ENCODE measurements at places on chromosomes 3 and 15.
A peak's percentile ranks its signal among the peaks of the same experiment; 100 is the strongest.

GRCh38 chr3:149575213-149575960 lies 82.4 kb downstream of the WWTR1 start:
- no peak for DNase-seq

DNA sequence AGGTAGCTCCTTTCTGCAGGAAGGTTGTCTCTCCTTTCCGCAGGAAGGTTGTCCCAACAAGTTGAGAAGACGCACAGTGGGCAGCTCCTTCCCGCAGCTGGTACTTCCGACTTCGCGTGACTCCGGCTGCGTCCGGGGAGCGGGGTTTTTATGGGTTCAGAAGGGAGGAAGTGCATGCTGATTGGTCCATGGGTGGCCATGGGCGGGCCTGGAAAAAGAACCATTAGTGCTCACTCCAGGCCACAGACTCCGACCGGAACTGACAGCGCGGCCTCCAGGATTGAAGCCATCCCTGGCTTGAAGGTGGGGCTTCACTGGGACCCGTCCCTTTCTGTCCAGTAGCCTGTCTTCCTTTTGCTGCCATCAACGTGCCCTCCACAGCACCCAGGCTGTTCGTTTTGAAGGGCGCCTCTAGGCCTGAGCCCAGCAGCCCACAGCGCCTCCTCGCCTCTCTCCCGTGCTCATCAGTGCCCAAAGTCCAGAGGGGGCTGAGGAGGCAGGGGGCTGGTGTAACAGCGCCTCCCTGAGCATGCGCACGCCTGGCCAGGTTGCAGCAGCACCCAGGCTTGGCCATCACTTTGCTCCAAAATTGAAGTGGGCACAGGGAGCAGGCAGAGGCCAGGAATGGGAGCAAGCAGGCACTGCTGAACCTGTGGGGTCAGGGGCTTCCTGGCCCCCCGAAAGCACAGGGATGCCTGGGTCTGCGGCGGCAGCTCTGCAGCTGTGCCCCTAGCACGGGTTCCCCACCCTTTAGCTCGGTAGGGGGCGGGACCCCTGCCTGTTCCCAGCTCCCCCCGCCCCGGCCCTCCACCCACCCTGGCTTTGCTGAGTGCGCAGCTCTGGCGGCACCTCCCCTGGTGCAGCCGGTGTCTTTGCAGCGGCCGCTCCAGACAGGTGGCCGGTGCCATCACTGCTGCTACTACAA lies 330.6 kb upstream of the MCTP2 start:
- DNase-seq: no peak

GRCh38 chr3:56471771-56472170 lies 3.5 kb upstream of the ERC2 start:
- DNase-seq: no peak

DNA sequence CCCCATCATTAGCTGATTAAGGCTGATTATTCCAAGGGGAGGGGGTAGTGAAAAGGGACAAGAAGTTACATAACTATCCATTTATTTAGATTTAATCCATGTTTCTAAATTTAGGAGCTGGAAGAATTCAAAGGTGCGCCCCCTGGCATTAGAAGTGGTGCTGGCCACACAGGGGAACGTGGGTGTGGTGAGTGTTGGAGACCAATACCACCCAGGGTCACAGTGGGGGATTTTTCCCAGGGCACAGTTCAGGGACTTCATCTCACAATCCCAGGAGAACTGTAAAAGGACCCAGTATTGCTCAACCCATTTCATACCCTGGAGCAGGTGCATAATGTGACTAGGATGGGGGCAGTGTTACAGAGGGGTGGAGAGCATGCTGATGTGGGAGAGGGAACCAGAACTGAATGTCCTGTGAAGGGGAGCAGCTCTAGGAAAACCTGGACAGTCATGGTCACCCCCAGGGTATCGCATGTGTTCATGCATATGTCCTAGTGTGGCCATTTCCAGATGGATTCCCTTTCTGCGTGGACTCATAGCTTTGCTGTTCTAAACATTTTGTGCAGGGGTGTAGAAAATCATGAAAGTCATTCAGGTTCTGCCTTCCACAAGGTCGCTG lies 110.3 kb downstream of the LSM3 start:
- DNase-seq: no peak

- DNase-seq: peak; percentile 40
Measured at GRCh38 chr15:66498501-66499386, 1.2 kb upstream of the SNAPC5 start.

GRCh38 chr3:123725652-123726400 lies 141.0 kb upstream of the HACD2 start:
- DNase-seq: no peak

DNA sequence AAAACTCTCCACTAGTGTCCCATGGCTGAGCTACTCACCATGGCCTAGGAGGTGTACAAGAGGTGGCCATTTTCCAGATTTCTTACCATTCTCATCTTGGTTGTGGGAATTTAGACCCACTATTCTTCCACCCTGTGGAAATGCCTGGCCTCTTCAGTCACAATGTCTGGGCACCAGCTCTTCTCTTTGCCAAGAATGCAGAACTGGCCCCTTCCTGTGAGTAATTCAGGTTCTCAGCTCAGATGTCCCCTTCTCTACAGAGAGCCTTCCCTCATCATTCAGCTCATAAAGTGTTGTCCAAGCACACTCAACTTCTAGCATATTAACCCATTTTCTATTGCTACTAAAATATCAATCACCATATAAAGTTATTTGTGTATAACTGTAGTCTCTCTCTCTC lies 575.5 kb upstream of the KCNMB2 start:
- no peak for DNase-seq

DNA sequence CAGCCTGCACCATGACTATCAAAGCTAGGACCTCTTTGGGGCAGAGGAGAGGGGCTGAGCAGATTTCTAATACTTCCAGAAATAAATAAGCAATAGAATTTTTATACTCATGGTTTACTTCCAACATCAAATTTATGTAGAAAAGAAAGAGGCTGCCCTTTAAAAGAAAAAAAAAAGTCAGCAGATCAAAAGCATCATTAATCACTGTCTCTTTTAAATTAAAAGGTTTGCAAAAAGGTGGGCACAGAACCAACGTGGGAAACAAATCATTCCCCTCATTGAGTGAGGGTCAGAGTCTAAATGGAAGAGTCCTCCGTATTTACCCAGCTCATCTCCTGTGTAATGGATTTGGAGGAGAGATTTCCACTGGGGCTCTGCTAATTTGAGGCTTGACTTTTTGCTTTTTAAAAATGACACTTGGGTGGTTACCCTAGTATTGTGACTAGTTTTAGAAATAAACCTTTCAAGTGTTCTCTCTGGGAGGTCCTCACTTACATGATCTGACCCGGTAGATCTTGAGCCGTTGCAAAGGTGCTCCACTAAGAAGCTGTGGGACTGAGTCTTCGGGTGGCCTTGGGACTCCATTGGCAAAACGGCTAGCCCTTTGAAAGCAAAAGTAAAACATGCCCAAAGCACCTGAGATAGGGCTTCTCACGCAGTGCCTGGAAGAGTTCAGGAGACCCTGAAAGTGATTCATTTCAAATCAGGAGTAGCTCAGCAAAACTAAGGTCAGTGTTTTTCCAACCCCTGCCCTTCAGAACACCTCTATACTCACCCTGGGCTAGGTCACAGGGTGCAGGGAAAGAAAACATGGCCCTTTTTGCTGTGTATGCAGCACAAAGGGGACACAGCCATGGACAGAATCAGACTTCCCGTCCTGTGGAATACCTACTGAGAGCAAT lies 320.9 kb downstream of the FOXP1 start:
- no peak for DNase-seq

- DNase-seq: no peak
Measured at GRCh38 chr3:112019716-112020115, 14.8 kb upstream of the TMPRSS7 start.

DNA sequence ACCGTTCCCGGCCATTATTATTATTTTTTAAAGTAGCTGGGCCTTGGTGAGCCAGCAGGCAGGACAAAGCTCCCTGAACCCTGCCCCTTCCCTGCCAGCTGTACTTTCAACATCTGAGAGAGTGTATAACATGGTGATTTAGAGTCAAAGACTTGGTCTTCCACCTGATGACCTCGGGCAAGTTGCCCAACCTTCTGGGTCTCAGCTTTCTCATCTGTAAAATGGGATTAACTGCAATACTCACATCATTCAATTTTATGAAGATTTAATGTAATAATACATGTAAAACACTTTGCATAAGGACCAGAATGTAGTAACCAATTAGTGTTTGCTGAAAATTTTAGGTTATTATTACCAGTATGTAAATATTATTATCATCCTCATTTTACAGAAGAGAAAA lies 11.9 kb upstream of the TRH start:
- DNase-seq: no peak

DNA sequence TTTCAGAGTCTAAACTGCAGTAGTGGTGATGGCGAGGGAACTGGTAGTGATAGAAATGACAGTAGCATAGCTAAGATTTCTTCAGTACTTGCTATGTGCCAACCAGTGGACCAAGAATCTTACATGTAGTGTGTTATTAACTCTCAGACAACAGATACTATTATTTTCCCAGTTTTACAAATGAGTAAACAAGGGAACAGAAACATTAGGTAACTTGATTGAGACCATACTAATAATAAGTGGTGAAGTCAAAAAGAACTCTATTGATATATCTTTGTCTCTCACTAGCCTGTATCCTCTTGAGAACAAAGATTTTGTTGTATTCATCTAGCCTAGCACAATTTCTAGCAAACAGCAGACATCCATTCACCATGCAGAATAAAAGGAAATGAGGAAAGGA lies 250.1 kb downstream of the ZBTB20 start:
- no peak for DNase-seq

DNA sequence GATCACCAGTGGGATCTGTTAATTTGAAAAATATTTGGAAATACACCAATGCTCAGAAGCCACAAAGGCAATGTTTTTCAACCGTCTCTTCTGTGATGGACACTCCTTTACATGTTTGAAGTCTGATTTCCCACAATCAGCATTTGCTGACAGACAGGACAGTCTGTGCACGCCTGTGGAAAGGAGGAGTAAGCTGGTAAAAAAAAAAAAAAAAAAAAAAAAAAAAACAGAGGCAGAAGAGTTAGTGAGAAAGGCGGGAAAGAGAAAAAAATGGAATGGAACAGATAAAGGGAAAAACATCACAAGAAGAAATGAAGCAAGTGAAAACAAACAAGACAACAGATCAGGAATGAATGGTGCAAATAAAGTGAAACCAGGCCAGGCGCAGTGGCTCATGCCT lies 35.0 kb downstream of the PRTG start:
- DNase-seq: no peak

DNA sequence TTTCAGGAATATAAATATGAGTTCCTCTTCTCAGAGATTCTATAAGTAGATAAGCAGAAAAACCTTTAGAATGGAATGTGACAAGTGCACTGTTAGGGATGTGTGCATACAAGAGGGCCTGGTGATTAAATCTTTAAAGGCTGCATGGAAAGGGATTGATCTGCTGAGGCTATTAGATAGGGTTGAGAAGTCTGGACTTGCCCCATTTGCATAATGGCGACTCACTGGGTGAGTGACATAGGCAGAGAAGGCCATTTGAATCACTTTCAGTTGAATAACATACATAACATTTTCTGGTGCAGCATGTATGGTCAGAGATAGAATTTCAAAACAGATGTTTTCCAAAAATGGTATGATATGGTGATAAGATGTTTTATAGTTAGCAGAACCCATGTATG lies 156.9 kb downstream of the ZNF621 start:
- no peak for DNase-seq

DNA sequence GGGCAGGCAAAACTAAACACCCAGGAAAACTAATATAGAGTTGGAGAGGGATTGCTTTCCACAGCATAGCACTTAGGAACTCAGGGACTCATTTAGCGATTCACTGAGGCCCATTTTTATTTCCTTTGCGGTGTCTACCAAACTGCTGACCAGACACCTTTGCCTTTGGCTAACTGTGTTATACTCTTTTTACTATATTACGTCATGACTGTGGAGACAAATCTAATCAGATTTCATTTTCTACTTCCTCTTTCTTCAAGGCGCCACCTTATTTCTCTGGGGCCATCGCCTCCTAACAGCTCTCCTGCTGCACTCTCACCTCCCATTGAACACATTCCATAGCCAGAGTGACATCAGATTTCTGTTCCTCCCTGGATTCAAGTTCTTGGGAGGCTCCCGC lies 215.7 kb upstream of the WNT5A start:
- DNase-seq: no peak

Measured in stimulated activated naive CD4-positive, alpha-beta T cell (primary cell).